ENCODE measurements at places on chromosomes 12 and 14.

DNA sequence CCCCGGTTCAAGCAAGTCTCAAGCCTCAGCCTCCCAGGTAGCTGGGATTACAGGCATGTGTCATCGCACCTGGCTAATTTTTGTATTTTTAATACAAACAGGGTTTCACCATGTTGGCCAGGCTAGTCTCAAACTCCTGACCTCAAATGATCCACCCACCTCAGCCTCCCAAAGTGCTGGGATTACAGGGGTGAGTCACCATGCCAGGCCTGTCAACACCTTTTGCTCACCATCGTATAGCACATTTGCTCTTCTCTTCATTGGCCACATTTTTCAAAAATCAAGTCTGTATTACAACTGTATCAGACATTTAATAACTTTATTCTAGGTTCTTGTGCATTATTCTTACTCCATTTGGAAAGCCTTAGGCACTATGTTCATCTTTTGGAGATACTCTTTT lies 50.3 kb downstream of the BCAT1 start:
- no peak for DNase-seq

GRCh38 chr14:24665440-24665991 lies 31.5 kb upstream of the GZMB start:
- DNase-seq: no peak

DNA sequence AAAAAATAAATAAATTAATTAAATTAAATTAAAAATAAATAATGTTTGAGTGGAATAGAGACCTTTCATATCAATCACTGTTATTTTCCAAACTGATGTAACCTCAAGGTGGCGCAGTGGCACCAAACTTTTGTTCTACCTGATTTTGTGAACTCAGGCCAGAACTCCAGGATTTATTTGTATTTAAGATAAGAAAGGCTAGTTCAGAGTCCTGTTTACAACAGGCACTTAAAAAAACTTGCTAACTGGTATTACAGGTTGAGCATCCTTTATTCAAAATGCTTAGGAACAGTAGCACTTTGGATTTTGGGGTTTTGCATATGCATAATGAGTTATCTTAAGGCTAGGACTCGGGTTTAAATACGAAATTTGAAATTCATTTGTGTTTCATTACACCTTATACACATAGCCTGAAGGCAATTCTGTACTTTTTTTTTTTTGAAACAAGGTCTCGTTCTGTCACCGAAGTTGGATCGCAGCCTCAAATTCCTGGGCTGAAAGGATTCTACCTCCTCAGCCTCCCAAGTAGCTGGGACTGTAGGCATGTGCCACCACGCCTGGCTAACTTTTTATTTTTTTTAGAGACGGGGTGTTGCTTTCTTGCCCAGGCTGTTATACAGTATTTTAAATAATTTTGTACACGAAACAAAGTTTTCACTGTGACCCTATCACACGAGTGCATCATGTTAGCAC lies 32.4 kb downstream of the YY1 start:
- peak; percentile 30 for DNase-seq

DNA sequence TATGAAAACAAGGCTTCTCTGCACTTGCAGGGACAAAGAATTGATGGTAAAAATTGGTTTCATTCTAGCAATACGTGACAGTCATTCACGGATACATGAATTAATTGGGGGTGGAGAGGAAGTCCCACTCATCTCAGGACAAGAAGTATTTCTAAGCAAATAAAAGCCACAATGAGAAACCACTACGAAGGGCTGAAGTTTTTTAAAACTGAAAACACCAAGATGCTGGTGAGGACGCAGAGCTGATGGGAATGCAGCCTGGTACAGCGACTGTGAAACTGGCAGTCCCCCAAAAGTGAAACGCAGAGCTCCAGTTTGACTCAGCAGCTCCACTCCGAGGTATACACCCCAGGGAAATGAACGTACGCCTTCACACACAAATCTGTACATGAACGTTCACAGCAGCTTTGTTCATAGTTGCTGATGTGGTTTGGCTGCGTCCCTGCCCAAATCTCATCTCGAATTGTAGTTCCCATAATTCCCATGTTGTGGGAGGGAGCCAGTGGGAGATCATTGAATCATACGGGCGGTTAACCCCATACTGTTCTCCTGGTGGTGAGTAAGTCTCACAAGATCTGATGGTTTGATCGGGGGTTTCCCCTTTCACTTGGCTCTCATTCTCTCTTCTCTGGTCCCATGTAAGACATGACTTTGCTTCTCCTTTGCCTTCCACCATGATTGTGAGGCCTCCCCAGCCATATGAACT lies 89.0 kb downstream of the SCARB1 start:
- DNase-seq: no peak

GRCh38 chr14:87869619-87870583 lies 123.1 kb downstream of the GALC start:
- DNase-seq: no peak

DNA sequence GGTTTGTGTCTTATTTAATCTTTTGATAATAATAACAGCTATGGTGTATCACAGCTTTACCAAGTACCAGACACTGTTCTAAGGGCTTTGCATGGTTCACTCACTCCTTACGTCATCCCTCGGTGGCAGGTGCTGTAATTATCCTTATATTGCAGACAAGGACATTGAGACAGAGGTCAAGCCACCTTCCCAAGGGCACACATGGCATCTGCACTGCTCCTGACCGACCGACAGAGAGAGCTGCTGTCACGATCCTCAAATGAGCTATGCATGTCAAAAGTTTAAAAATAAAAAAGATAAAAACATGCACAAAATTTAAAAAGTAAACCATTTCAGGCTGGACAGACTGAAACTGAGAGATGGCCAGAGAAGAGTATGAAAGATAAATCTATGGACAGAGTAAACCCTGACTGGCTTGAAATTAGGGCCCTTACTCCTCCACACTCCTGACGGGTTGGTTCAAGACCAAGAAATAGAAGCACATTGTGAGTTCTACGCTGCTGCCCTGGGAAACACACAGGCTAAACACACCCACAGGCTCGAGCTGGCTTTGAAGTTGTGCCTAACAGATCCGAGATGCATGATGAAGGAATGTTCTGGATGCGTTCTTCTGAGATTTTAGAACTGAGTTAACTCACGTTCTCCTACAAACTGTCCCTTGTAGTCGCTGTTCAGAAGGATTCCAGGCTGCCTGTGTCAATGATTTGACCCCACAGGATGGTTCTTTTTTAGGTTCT lies 268.7 kb downstream of the ZFP36L1 start:
- DNase-seq: no peak

- no peak for DNase-seq
These were observed 4.0 kb downstream of the FBXL14 start for GRCh38 chr12:1590221-1590979.

DNA sequence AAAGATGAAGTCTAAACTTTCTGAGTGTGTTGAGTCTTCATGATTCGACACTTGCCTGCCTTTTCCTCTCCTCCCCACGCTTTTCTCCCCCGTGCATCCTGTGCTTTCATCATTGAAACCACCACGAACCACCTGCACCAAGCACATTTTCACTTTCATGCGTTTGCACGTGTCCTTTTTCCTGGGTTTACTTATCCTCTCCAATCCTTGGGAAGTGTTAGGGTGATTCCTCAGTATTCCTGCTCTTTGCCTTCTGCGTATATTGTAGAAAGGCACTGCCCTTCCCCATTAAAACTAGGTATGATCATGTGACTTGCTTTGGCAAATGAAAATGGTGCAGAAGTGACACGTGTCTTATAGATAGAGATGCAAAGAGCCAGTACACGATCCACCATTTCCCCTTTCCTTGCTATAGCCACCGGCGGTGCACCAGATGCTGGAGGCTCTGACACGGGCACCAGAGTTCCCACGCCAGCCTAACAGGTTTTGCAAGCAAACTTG lies 106.6 kb downstream of the BRMS1L start:
- no peak for DNase-seq

- no peak for DNase-seq
These were observed 40.2 kb upstream of the FBRSL1 start for GRCh38 chr12:132449565-132450417.

- no peak for DNase-seq
These were observed 463.5 kb downstream of the TMEM132D start for GRCh38 chr12:129440278-129440677.

GRCh38 chr12:112879191-112879705 lies 27.5 kb upstream of the OAS1 start:
- DNase-seq: no peak

DNA sequence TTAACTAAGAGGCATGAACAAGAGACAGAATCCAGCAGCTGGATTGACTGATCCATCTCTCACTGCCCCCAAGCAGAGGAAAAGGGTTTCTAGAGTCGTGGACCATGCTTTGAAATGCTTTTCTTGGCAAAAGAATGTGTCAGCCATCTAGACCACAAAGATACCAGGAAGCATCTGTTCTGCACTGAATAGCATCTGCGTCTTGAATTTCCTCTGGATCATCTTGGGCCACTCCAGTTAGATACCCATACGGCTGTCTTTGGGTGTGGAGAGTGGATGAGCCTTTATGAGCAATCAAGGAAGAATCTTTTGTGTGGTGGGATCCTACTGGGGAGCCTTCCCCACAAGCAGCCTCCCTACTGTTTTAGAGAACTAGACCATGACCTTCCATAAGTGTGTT lies 16.0 kb upstream of the RFX4 start:
- no peak for DNase-seq

DNA sequence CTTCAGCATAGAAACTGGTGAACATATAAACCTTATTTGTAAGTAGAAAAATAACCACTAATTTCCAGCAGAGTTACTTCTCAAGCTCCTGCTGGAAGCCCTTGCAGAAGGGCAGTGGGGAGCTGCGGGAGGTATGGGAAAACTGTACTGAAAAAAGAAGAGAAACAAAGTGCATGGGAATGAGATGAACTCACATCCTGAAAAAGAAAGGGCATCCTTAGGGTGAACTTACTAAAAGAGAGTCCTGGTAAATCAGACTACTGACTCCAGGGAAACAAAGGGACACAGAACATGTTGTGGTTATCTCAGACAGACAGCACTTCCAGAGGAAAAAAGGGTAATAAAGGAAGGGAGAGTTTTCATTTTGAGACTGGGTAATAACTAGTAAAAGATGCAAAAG lies 515.1 kb downstream of the RPL10L start:
- no peak for DNase-seq

GRCh38 chr12:65306366-65307168 lies 28.1 kb downstream of the MSRB3 start:
- DNase-seq: no peak

DNA sequence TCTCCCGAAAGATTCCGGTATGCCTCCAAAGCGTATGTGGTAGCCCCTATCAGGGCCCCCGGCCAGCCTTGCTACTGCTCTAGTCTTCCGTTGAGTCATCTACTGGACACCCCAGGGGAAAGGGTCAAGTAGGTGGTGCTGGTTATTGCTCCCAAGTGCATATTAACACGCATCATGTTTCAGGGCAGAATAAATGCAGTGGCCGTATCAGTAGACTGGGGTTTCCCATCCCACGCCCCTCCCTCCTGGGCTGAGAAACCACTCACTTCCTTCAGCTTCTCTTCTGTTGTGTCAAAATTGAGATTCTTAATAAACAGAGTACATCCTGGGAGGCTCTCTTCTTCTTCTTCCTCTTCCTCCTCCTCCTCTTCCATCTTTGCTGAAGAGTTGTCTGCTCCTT lies 39.3 kb downstream of the RBM19 start:
- no peak for DNase-seq

GRCh38 chr12:84542289-84542688 lies 370.3 kb downstream of the SLC6A15 start:
- no peak for DNase-seq

GRCh38 chr12:94498073-94498472 lies 38.4 kb upstream of the CEP83 start:
- no peak for DNase-seq

DNA sequence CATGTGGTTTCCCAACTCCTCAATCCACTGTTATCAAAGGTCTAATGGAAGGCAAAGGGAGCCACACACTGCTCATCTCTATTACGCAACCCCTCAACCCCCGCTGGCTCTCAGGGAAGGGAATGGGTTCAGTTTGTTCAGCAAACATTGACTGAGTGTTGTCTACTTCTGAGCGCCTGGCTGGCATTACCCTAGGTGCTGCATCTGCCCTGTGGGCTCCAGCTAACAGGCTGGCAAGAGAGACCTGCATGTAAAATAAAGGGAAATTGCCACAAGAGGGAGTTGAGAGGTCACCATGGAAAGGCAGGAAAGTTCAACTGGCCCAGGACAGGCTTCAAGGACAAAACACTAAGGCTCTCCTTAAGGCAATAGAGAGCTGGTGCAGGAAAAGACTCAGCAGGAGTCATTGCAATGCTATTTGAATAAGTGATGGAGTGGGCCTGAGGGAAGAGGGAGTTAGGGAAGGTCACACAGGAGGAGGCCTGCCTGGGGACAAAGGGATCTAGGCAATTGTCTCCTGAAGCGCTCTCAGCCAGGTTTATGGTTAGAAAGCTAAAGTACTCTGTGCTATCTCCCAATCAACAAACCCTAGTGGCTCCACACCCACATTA lies 5.5 kb upstream of the ZNF740 start:
- no peak for DNase-seq

DNA sequence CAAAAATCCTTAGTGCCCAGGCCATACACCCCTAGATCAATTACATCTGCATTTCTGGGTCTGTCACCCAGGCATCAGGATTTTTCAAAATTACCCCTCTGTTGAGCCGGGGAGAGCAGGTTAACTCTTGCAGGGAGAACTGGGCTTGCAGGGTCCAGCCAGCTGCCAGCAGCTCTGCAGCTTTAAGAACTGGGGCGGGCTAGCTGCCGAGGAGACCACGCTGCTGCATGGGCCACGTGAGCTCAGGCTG lies at the start of gene DGLUCY:
Gene DGLUCY (plus strand): TSS at position 245 of the 250 bp plus-strand sequence. CDS start 46,222 bp downstream, outside the sequence.
- peak; percentile 36 for DNase-seq

- DNase-seq: no peak
These were observed 53.8 kb downstream of the PRKCH start for GRCh38 chr14:61375218-61375617.

- no peak for DNase-seq
These were observed 381.0 kb downstream of the NOVA1 start for GRCh38 chr14:26216786-26217185.

GRCh38 chr12:6952121-6952862 lies 1.1 kb downstream of the PTPN6 start:
- DNase-seq: no peak

DNA sequence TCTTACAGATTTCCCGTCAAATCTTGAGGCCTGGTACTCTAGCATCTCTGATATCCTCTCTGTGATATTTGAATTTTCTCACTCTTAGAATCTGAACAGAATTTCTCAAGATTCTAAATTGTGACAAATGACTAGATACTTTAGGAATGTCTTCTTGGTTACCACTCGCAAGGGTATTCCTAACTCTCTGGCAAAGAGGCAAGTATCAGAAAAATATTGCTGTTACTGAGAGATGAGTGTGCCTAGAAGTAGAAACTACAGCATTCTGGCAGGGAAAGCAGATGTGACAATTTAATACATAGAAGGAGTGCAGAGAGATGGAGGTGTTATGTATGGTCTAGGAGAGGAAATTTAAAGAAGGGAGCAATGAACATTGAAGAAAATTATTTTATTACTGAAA lies 467.8 kb downstream of the LRIG3 start:
- no peak for DNase-seq

GRCh38 chr14:75047506-75047905 lies 3.8 kb downstream of the MLH3 start:
- DNase-seq: no peak

Data from effector CD4-positive, alpha-beta T cell (primary cell).